ENCODE measurements at places on chromosomes 1 and 21.

DNA sequence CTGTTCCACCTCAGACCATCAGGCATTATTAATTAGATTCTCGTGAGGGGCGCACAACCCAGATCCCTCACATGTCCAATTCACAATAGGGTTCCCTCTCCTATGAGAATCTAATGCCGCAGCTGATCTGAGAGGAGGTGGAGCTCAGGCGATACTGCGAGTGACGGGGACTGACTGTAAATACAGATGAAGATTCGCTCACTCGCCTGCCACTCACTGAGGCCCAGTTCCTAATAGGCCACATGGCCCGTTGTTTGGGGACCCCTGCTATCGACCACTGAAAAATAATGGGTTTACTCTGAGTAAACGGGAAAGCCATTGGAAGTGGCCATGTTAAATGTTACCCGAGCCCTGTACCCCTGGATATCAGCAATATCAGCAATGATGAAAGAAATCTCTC lies 65.9 kb downstream of the GRIK1 start:
- no peak for DNase-seq

- no peak for DNase-seq
These were observed 52.6 kb upstream of the ETS2 start for GRCh38 chr21:38753114-38753513.

DNA sequence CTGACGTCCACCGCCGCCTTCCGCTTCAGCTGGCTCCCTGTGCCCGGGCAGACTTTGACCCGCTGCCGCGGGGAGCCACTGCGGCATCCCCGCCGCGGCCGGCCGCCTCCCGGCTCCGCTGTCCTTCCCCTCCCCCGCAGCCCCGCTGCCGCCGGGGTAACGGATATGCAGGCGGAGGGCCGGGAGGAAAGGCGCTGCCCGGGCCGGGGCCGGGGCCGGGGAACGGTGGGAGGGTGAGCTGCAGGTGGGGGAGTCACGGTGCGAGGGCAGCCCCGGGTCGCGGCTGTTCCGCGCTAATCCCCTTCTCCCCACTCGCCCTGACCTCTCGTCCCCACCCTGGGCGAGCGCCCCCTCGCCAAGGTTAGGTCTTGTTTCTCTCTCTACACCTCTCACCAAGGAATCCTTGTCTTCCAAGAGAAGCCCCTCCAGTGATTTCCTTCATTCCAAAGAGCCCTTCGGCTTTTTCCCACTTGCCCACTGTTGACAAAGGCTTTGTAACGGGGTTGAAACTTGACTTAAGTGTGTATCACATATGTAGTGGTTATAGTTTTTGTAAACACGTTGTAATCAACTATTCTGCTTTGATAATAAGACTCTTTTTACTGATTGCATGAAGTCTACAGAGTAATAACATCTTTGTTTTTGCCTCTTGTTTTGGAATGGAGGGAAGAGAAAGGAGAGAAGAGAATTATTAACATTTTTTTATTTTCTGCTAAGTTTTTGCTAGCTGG lies 669 bp downstream of the XPR1 start:
- DNase-seq = peak; percentile 38

DNA sequence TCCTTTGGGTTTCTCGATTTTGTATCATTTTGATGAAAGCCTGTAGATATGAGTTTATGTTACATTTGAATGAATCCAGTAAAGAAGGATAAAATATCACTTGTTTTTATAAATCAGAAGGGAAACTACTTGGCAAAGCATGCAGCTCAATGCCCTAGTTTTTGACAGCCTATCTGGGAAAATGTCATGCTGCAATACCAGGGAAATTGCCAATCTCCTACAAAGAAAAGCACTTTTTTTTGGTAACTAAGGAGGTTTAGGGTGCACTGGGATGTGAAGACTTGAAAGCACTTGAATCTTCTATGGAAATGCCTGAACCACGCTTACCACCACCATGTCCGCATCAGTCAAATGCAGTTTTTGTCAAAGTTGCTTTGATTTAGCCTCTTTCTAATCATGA lies 446.9 kb upstream of the LRRC7 start:
- no peak for DNase-seq

GRCh38 chr1:58874757-58875755 lies 91.2 kb upstream of the JUN start:
- DNase-seq = no peak

GRCh38 chr1:6256645-6257044 lies 4.3 kb downstream of the GPR153 start:
- DNase-seq = no peak

GRCh38 chr21:36288651-36289243 lies 31.2 kb upstream of the MORC3 start:
- DNase-seq = no peak

- no peak for DNase-seq
These were observed 7.0 kb upstream of the LIN28A start for GRCh38 chr1:26403656-26404055.

GRCh38 chr1:68819190-68819829 lies 322.4 kb upstream of the DEPDC1 start:
- DNase-seq = no peak

DNA sequence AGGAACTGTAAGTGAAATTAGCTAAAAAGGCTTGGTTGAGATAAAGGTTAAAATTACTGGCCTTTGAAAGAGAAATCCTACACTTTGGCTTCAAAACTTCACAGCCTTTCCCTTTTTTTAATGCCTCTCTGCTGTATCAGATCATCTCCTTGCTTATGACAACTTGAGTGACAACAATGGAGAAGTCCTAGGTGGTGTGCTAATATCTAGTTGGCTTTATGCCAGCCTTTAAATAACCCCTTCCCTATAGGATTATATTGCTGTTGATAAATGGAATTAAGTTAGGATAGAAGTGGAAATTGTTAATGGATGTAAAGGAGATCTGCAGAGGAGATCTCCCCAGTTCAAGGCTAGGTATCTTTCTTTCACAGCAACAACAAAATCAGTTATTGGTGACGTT lies 130.2 kb upstream of the ATP1B1 start:
- no peak for DNase-seq

DNA sequence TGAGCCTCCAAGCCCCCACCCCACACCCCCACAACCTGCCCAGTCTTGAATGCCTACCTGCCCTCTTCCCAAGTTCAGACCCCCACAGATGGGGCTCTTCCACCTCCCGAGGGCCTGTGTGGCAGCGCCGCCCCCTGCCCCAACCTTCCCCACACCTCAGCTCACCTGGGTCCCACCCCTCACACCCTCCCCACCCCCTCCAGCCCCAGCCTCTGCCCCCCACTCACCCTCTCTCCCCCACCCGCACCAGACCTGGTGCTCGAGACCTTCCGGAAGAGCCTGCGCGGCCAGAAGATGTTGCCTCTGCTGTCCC lies 9.2 kb downstream of the TNFRSF18 start:
- no peak for DNase-seq

- DNase-seq = no peak
These were observed 313.6 kb downstream of the ASTN1 start for GRCh38 chr1:176850871-176851270.

DNA sequence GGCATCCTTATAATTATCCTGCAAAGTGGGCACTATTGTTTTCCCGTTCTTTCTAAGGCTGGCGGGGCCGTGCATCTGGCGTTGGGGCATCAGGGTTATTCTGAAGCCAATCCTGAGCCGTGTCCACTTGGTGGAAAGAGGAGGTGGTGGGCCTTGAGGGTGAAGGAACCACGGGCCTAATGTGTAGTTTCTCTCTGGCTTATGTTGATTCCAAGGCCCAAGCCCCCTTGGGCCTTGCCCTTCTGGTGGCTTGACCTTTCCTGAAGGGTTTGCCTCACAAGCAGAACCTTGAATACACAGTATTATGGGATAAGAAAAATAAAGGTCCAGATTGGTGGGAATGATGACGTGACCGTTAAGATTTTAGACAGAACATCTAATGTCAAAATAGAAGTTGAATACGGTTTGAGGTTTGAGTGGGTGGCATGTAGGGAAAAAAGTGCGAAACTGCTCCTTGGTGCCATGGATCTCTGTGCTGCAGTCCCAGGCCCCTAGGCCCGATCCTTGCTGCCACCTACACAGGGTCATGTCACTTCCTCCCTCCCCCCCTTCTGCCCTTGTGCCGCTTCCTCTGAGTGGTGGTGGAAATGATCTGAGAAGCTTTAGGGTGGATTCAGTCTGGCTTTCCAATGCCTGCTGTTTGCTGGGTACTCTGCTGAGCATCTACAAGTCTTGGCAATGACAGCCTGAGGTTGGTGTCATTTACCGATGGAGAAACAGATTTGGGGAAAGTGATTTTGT lies 90.5 kb downstream of the PRDM2 start:
- no peak for DNase-seq

GRCh38 chr1:196667131-196667530 lies 15.3 kb downstream of the CFH start:
- DNase-seq = no peak
